ENCODE measurements at places on chromosomes 12 and 14.

- DNase-seq: no peak
Measured at GRCh38 chr12:74337951-74338350, 199.7 kb upstream of the ATXN7L3B start.

- peak; percentile 66 for DNase-seq
Measured at GRCh38 chr14:56219666-56220413, 101.6 kb downstream of the PELI2 start.

DNA sequence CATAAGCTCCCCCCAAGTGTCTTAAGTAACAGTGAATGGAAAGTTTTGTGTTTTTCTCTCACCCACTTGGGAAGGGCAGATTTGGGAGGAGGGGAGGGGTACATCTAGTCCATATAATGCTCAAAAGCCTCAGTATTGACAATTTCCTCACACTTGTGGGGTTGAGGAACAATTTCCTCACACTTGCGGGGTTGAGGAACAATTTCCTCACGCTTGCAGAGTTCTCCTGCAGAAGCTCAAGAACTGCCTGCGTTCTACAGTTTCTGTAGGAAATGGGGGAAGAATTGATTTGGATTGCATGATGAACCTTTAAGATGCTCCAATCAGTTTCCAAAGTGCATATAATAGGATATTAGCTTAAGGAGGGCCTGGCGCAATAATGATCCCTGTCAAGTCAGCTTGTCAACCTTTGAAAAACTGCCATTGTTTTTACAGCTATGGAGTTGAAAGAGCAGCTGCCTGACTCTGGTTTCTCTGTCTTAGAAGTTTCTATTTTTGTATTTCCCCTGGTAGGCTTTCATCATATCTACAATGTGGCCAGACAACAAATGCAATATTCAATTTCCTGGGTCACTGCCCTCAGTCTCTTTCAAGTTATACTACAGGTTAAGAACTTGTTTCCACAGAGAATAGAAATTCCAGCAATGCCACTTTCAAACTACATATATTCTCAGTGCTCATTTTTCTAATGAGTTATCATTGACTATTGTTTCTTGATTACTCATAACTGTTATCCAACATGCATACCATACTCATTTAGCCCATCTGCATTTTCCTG, 66.5 kb downstream of the PLEKHG7 start:
- no peak for DNase-seq

GRCh38 chr12:6526201-6526600, 8.1 kb upstream of the GAPDH start:
- no peak for DNase-seq

- DNase-seq: no peak
Measured at GRCh38 chr12:78248321-78248720, 417.6 kb downstream of the NAV3 start.

- no peak for DNase-seq
Measured at GRCh38 chr12:124422142-124422569, 127.3 kb downstream of the RFLNA start.

DNA sequence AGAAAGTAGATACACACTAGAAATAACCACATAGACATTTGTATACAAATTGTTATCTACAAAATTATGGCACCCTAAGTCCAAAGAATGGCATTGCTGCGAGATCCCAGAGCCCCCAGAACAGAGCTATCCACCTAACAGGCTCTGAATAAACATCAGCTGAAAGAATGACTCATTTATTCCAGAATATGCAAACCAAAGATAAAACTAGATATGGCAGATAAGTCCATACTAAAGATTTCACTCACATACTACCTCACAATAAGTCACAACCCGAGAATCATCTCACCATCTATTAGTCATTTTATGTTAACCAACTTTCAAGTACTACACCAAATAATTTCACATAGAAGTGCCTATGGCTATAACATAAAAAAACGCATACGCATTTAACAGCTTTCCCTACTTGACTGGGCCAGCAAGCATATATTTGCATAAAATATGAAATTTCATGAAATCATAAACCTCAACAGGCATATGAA, 5.6 kb downstream of the CNIH1 start:
- peak; percentile 80 for DNase-seq

GRCh38 chr14:37019488-37019887, 152.9 kb downstream of the SLC25A21 start:
- no peak for DNase-seq

- no peak for DNase-seq
Measured at GRCh38 chr14:66782853-66783252, 274.9 kb downstream of the GPHN start.

DNA sequence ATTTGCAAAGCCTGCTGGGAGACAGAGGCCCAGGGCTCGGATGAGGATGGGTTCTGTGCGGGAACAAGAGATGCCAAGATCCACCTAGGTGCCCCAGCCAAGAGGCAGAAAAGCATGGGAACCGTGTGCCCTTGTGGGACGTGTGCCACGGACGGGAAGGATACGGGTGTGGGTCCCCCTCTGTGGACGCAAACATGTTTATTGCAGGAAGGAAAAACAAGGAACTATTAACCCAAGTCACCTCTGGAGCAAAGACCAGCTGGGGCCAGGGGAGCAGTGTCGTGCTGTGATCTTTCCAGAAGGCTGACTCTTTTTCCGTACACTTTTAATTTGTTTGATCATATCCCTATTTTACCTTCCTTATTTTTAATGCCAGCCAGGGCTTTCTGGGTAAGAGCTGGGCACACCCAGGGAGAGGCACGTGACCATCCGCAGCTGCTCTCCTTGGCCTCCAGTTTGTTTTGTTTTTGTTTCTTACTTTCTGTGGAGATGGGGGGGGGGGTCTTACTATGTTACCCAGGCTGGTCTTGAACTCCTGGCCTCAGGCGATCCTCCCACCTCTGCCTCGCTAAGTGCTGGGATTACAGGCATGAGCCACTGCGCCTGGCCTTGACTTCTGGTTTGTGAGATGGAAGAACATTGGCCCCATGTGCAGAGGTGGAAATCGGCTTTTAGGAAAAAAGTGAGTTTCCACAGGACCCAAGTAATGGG, 20.7 kb downstream of the SCARB1 start:
- no peak for DNase-seq

- no peak for DNase-seq
Measured at GRCh38 chr12:128790653-128791373, 32.9 kb downstream of the SLC15A4 start.

DNA sequence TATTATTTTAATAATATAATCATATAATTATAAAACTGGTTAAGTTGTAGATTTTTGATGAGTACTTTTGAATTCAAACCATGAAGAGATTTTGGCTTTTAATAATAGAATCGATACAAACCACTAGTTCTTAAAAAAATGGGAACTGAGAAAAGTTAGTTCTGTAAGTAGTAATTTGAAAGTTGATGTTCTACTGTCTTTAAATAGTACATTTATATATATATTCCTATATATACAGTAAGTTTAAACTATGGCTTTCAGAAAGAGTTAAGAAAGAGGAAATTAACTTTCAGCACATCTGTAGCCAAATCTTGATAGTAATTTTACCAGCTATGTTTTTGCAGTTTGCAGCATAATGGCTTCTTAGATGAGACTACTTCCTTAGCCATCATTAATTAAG, 7.8 kb downstream of the LRRK2 start:
- no peak for DNase-seq

GRCh38 chr14:45070215-45070614, 13.7 kb upstream of the PRPF39 start:
- DNase-seq: peak; percentile 18

GRCh38 chr14:70942342-70942706, 35.1 kb downstream of the PCNX1 start:
- no peak for DNase-seq

DNA sequence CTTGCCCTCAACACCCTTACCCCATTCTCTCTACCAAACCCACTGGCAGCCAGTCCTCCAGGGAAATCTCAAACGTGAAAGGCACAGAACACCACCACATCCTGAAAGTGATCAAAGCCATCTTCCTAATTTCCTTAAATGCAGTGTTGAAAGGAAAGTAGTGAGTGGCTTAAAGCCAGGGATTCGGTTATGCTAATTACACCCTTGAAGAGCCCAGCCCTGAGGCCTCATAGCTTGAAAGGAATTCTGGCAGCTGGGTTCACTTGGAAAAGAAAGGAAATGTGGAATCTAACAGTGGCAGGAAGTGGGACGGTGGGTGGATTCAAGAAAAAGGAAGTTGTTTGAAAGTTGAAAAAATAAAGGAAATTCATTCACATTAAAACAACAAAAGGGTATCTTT, 73.0 kb upstream of the FICD start:
- DNase-seq: no peak

GRCh38 chr12:114406316-114406983, 506 bp upstream of the TBX5 start:
- DNase-seq: no peak

DNA sequence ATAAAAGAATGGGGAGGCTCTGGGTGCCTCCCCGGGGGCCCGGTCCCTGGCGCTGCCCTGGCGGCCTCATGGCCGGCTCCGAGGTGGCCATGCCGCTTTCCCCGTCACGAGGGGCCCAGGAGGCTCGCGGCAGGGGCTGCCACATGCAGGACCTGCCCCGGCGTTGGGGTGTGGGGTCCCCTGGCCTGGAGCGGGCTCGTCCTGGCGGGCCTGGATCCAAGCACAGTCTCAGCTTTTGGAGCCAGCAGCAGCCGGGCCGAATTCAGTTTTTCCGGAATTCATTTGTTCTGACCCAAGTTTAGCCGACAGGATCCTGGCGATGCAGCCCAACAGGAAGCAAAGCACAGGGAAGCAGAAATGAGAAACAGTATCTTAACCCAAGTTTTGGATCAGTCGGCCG, 26.4 kb upstream of the AEBP2 start:
- DNase-seq: no peak

DNA sequence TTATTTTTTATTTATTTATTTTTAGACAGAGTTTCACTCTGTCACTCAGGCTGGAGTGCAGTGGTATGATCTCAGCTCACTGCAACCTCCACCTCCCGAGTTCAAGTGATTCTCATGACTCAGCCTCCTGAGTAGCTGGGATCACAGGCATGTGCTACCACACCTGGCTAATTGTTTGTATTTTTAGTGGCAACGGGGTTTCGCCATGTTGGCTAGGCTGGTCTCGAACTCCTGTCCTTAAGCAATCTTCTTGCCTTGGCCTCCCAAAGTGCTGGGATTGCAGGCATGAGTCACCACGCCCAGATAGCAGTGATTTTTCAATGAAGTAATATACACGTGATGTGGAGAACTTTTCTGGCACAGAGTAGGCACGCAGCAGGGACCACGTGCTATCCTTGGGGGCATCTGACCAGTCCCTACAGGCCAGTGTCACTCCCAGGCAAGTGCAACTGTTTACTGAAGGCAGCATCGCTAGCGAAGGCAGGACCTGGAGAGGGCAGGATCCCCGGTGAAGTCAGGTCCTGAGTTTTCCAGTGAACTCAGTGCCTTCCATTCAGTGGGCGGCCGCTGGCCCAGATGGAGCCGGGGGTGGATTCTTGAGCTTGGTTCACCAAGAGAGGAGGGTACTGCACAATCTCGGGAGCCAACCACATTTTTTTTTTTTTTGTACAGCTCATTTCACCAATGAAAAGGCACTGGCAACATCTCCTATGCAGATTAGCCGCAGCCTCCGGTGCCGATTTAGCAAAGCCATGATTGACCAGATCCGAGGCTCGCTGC, 11.1 kb upstream of the CLMN start:
- DNase-seq: no peak

GRCh38 chr12:62006076-62006732, 254.0 kb upstream of the USP15 start:
- DNase-seq: peak; percentile 45

GRCh38 chr12:58310809-58311622, 369.6 kb downstream of the ATP23 start:
- peak; percentile 20 for DNase-seq

DNA sequence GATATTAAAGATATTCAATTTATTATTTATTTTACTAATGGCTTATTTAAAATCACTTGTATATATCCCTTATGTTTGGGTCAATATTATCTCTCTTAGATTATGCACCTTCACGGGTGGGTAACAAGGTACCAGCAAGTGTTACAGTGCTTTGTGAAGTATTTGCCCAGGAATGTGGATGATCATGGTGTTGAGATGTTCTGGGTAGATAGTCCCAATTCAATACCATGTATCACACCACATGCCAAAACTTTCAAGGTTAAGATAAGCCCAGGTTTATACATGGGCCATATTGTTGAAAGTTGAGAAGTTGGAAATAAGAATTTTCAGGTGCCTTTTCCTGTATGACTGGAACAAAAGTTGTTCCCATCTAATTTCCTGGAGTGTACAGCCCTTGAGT, 131.3 kb upstream of the RASSF8 start:
- DNase-seq: no peak

DNA sequence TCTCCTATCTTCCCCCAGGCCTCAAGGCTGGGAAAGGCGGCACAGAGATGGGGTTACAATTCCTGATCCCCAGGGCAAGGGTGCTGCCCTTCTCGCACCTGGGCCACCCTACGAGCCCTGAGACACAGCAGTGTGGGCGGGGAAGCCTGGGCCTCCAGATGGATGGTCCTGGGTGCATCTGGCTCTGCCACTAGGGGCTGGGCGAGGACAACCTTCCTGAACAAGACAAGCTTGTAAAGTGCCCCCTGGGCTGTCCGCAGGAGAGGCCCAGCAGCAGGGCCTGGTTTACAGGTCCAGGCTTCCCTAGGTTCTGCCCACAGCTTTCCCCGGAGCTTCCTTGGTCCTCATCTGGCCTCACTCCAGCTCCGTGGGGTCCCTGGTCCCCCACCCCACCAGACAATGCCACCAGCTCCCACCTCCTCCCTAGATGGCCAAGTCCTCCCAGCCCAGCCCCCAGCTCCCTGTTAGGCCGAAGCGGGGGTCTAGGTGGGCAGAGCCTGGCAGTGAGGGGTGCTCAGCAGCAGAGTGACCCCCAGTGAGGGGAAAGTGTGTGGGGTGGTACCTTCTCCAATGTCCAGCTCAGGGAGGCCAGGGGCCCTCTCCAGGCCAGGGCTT, 8.9 kb downstream of the ARL6IP4 start:
- no peak for DNase-seq

DNA sequence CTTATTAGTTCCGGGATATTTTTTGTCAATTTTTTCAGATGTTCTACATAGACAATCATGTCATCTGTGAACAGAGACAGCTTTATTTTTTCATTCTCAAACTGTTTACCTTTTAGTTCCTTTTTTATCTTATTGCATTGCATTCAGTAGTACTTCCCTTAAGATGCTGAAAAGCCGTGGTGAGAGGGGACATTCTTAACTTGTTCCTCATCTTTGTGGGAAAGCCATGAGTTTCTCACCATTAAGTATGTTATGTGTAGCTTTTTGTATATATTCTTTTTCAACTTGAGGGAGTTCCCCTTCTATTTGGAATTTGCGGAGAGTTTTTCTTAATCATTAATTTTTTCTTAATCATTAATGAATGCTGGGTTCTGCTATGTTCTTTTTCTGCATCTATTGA, 1727.1 kb upstream of the SEL1L start:
- no peak for DNase-seq

GRCh38 chr12:132338781-132339180, 9.4 kb upstream of the GALNT9 start:
- DNase-seq: no peak

- DNase-seq: no peak
Measured at GRCh38 chr12:1620092-1620491, 8.9 kb upstream of the WNT5B start.
